ENCODE measurements at places on chromosomes 7 and 10. TPM values are rescaled to one million over a fixed set of nuclear protein-coding genes. Genes with fewer than 3 reads are reported as not detected.

- no peak for DNase-seq
Measured at GRCh38 chr10:34786464-34786863, 28.6 kb downstream of the PARD3 start.

DNA sequence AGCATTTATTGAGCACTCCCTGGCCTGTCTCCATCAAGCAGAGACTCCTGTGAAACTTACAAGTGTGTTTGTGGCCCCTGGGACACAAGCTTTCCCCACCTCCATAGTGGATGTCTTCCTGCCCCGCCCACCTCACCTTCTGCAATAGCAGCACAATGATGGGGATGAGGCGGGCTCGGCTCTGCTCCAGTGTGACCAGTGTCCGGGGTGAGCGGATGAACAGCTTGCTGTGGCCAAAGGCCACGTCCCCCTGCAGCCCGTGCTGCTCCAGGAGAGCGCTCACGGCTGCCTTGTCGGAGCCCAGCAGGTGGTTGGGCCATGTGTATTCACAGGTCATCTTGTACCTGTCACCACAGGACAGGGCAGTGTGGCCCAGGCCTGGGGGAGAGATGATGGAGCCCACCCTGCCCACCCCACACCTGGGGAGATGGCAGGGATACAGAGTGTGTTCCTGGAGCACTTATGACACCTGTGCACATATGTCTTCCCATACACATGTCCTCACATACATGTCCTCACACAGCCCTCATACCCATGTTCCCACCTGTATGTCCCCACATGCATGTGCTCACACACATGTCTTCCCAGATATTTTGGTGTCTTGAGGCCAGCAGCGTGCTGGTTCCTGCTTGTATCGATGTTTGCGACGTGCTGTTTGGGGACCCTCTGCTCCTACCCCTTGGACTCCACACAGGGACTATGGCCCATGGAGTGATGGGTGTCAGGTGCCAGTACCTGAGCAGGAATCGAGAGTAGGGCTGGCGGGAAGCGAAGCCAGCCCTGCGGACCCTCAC is 12.7 kb downstream of the MYO1G start:
- peak; percentile 68 for DNase-seq

DNA sequence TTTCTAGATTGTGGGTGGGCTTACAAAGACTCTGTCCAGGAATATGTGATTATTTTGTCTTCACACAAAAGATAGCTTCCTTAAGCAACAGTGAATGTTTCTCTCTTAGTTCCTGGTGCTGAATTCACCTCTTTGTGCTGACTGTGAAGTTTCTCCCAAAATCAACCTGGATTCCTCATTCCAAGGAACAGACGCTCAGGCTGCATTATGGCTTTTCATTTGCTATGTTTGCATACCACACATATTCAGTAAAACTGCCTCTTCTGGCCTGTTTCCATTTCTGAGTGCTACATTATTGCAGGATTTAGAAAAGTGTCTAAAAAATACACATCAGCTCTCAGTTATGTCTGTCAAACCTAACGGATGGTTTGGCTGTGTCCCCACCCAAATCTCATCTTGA is 21.5 kb downstream of the MACROH2A2 start:
- no peak for DNase-seq

DNA sequence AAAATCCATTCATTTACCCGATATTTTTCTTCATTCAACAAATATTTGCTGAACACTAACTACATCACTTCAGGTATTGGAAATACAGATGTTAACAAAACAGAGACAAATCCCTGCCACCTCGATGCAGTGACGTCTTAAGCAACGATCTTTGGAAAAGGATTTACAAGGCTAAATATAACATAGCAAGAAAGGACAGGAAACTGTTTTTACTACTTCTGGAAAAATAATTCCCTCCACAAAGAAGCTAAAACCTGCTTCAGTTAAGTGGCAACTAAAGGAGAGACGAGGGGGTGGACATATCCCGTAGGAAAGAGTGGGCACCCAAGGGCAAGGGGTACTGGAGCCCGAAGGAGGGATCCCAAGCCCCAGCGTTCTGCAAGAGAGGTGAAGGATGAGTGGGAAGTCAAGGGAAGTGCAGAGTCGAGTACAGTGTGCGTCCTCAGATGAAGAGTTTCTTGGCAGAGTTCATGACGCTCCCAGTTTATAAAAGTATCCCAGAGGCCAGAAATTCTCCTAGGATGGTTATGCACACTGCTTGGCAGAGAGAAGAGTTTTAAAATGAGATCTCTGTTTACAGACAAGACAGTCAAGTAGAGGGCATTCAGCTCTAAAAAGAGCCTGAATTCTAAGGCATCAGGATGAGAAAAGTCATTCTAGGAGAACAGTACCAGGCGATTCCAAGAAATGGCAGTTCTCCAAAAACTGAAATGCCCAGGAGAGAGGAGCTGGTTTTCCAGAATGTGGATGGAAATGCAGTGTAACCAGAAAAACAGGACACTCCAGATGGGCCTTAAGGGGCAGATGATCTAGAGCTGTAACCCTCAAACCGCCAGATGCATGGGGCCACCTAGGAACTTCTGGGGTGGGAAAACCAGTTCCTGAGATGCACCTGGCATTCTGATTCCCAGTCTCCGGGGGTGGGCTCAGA is 97.3 kb downstream of the GRB10 start:
- no peak for DNase-seq

DNA sequence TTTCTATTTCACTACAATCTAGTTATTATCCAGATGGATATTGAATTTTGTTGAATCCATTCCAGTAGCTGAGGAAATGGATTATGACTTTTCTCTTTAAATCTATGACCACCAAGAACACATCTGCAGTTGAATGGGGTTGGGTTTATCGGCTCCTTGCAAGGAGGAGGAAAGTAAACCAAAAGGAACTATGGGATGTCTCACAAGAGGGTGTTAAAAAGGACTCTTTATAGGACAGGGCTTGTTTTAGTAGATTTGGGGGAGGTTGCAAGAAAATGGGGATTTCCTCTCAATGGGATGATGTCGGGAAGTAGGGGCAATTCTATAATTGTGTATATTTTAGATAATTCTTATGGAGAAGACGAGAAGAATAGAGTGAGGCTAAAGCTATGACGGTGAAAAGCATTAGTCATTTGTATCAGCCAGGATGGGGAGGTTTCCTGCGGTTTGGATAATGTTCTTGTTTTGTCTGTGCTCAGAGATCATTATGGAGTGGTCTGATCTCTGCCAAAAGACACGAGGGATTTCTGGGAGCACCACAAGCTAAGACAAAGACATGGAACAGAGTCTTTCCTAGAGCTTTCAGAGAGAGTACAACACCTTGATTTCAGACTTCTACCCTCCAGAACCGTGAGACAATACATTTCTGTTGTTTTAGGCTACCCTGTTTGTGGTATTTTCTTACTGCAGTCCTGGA is 5.3 kb upstream of the LRRC61 start:
- DNase-seq = no peak

DNA sequence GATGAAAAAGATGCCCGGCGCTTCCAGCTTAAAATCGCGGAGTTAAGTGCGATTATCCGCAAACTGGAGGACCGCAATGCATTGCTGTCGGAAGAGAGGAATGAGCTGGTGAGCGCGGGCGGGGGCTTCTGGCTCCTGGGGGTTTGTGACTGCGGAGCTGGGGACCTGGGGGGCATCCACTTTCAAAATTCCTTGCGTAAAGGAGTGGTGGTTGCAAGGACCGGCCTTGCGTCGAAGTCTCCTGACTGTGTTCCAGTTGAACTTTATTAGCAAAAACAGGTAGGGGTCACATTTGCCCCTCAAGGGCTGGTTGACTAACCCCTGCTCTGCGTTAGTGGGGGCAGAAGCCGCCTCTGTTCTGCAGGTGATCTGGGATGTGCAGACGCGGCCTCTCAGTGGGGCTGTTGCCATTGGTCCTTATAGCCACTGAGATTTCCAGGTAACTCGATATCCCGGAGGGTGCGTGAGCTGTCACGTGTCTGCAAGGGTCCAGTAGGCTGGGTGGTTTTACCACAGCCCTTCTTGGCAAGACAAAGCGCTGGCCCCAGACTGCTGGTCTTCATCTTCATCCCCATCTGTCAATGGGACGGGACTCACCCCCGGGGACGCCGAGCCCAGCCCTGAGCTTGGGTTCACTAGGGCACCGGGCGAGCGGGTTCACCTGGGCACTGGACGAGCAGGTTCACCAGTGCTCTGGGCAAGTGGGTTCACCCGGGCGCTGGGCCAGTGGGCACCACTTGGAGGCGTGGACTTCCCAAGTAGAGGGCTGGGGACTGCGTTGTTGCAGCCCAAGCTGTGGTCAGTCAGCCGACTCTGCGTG is 51.5 kb upstream of the DPYSL4 start:
- no peak for DNase-seq

DNA sequence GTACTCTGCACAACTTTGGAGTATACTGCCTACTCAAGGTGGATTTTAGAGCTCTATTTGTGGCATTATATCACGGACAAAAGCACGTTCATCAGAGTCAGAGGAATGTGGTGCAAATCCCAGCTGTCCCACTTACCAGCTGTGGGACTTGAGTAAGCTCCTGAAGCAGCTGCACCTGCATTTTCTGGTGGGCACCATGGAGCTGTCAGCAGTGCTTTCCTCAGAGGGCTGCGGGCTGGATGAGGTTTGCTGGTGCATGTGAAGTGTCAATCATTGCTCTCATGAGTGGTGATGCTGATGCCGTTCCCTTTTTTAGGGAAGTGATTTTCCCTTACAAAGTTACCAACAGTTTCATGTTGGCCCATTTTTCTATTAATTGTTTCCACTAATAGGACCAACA is 53.4 kb downstream of the EGFR start:
- DNase-seq = no peak

DNA sequence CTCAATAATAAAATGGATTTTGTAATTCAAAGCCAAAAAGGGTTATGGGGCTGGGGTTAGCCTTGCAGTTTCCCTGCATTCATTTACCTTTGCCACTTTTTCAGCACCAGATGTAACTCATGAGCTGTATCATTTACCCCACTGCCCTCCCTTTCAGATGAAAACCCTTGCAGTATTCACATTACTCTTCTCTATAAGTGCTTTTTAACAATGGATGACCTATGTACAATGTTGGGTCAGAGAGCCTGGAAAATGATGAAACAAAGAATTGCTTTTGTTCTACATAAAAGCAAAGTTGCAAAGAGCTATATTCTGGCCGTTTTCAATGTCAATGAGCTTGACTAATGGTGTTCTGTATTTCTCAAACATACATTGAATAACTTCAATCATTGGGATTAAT is 189.7 kb downstream of the TMEM26 start:
- DNase-seq = no peak

DNA sequence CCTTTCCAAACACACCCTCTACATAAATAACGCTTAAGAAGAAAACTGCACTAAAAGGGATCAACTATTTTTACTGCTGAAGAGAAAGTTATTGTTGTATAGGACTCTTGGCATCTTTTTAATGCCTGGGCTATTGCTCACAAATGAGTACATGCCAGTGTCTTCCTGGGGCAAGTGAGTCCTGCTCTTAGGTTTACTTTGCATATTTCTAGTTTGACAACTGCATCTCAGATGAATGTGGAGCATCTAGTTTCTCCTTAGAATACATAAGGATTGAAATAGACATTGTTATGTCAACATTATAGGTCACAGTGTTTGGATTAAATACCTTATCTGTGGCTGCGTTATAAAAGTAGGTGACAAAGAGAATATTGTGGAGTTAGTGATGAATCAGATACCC is 44.5 kb downstream of the PSMC2 start:
- no peak for DNase-seq

GRCh38 chr10:3433988-3434387 is 261.4 kb upstream of the PITRM1 start:
- no peak for DNase-seq

GRCh38 chr10:486666-487322 is 202.7 kb downstream of the DIP2C start:
- DNase-seq = no peak

DNA sequence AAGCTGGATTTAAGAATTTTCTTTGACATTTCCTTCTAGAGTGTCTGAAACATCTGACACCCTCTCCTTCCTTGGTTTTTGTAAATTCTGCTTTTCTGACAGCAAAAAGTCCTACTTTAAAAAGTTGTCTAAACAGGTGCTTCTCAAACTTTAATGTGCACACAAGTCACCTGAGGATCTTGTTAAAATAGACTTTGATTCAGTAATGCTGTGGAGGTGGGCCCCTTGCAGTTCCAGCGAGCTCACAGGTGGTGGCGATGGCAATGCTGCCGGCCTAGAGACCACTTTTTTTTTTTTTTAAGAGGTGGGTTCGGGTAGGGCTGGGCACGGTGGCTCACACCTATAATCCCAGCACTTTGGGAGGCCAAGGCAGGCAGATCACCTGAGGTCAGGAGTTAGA is 77.1 kb downstream of the ABCC2 start:
- DNase-seq = no peak

The HOXA5 gene
- 5.8 TPM for total RNA-seq

The CTTNBP2 gene
- 1.2 TPM for total RNA-seq

The AHR gene
- 83.2 TPM for total RNA-seq

The TNPO3 gene
- total RNA-seq = 26.7 TPM

The DOCK1 gene
- 82.9 TPM for total RNA-seq

The TRIL gene
- 0.89 TPM for total RNA-seq

The SLC18A3 gene
- total RNA-seq = not detected

The SLC13A4 gene
- total RNA-seq = 0.23 TPM

Data from lower leg skin (tissue), 4 donors.